Activated CD4-positive, alpha-beta T cell treated with anti-CD3 and anti-CD28 coated beads, Interleukin-2, amount 10 ng/mL, durations not matched to agents 24 days and 14 days (primary cell): ENCODE measurements at places on chromosomes 6 and 20. TPM values are rescaled to one million over a fixed set of nuclear protein-coding genes. Genes with fewer than 3 reads are reported as not detected.

Gene EDN3
- not detected in 2 replicates for total RNA-seq

Gene RAD21L1
- total RNA-seq = not detected in 2 replicates

GRCh38 chr6:125802383-125802782 lies 11.6 kb downstream of the NCOA7 start:
- peak; percentile 54 for DNase-seq

Gene TREM1
- 0.43 TPM in 1 of 2 replicates, not detected in the other for total RNA-seq

- no peak for DNase-seq
Measured at GRCh38 chr6:27141529-27142015, 105.9 kb upstream of the PRSS16 start.
